ENCODE measurements at places on chromosomes 12 and 14.

GRCh38 chr12:94235848-94236247 lies 87.5 kb downstream of the PLXNC1 start:
- no peak overlapping the region for H3K27ac ChIP-seq
- peaks cover 5% of the 10 kb centered on the region for H3K4me1 ChIP-seq
- H3K36me3 ChIP-seq = peaks cover 71% of the 10 kb centered on the region
- no peaks in the 10 kb centered on the region for H3K27me3 ChIP-seq

DNA sequence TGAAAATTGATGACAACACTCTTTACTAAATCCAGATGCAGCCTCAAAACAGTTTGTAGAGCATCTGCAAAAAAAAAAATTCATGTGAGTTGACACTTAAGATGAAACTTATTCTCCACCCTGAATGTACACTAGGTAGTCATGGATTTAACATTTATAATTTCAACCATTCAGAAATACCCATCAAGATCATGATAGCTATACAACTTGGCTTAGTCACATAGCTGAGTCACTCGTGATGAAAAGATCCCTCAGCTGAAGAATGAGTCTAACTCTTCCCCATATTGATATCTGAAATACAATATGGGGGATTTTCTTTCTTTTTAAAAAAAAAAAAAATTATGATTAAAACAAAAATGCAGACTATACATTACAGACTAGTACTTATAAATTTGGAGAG lies 104.8 kb upstream of the PLEKHG7 start:
- no peak for DNase-seq
- H3K27ac ChIP-seq = no peak overlapping the region
- no peak overlapping the region for H3K4me3 ChIP-seq

DNA sequence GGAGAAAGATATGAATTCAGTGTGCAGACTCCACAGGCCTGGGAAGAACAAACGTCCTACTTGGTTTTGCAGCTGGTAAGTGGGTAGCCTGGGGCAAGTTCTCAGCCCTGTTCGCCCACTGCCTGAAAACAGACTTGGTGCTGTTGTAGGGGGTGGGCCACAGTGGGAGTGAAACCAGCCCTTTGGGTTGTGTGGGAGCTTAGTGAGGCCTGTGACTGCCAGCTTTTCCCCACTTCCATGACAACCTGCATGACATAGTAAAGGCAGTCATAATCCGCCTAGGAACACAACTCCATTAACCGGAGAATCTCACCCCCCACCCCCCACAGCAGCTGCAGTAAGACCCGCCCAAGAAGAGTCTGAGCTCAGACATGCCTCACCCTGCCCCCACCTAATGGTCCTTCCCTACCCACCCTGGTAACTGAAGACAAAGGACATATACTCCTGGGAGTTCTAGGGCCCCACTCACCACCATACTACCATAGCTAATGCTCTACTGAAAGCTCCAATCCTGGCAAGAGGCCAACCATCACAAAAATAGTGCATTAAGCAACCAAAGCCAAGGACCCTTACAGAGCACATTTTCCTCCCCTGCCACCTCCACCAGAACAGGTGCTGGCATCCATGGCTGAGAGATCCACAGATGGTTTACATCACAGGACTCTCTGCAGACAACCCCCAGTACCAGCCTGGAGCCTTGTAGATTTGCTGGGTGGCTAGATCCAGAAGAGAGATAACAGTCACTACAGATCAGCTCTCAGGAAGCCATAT lies 39.8 kb upstream of the LMNTD1 start:
- H3K27ac ChIP-seq = no peak overlapping the region
- no peak overlapping the region for H3K4me3 ChIP-seq
- H3K27me3 ChIP-seq = no peaks in the 10 kb centered on the region
- no peak for DNase-seq
- no peaks in the 10 kb centered on the region for H3K36me3 ChIP-seq

DNA sequence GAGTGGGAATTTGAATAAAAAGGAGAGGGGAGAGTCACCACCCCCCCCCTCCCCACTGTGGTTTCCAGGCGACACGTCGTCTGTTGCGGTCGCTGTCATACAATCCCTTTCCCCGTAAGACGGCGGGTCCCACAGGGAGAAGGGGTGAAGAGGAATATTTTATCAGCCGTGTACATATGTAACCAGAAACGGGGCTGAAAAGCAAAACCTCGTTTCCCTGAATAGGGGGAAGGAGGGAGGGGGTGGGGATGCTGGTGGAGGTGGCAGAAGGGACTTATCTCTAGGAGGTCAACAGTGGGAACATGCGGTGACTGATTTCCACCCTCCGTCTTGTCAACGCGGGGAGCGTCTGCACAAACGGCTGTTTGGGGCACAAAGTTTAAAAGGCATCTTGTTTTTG lies 171.4 kb downstream of the RBM19 start:
- no peaks in the 10 kb centered on the region for H3K36me3 ChIP-seq
- no peak overlapping the region for H3K27ac ChIP-seq
- H3K4me3 ChIP-seq = no peak overlapping the region
- H3K27me3 ChIP-seq = no peaks in the 10 kb centered on the region

- H3K27me3 ChIP-seq = no peaks in the 10 kb centered on the region
- no peaks in the 10 kb centered on the region for H3K4me1 ChIP-seq
- DNase-seq = no peak
Observed at GRCh38 chr14:31336646-31337045, 83.7 kb downstream of the HEATR5A start.

- H3K4me3 ChIP-seq = no peak overlapping the region
- H3K27ac ChIP-seq = no peak overlapping the region
- H3K36me3 ChIP-seq = no peaks in the 10 kb centered on the region
Observed at GRCh38 chr12:9227950-9228349, 19.8 kb upstream of the PZP start.

GRCh38 chr12:89648211-89648930 lies 60.3 kb downstream of the ATP2B1 start:
- H3K4me1 ChIP-seq = no peaks in the 10 kb centered on the region
- H3K36me3 ChIP-seq = peaks cover 42% of the 10 kb centered on the region
- DNase-seq = no peak
- H3K27ac ChIP-seq = no peak overlapping the region
- no peaks in the 10 kb centered on the region for H3K27me3 ChIP-seq
- no peak overlapping the region for H3K4me3 ChIP-seq

- H3K4me3 ChIP-seq = no peak overlapping the region
- DNase-seq = no peak
- no peaks in the 10 kb centered on the region for H3K27me3 ChIP-seq
- no peaks in the 10 kb centered on the region for H3K36me3 ChIP-seq
Observed at GRCh38 chr12:15800278-15800677, 11.1 kb upstream of the EPS8 start.

GRCh38 chr12:30748147-30748546 lies 6.6 kb downstream of the CAPRIN2 start:
- no peak for DNase-seq
- no peak overlapping the region for H3K27ac ChIP-seq
- peaks cover 17% of the 10 kb centered on the region for H3K36me3 ChIP-seq
- H3K4me1 ChIP-seq = peaks cover 7% of the 10 kb centered on the region

- H3K36me3 ChIP-seq = no peaks in the 10 kb centered on the region
- peaks cover 56% of the 10 kb centered on the region for H3K4me1 ChIP-seq
- no peaks in the 10 kb centered on the region for H3K27me3 ChIP-seq
- DNase-seq = peak; percentile 94
Observed at GRCh38 chr14:96502621-96503305, 581 bp downstream of the PAPOLA start.

GRCh38 chr12:97643924-97644323 lies 181.3 kb downstream of the RMST start:
- H3K27ac ChIP-seq = no peak overlapping the region
- H3K27me3 ChIP-seq = no peaks in the 10 kb centered on the region
- H3K36me3 ChIP-seq = no peaks in the 10 kb centered on the region
- no peaks in the 10 kb centered on the region for H3K4me1 ChIP-seq
- DNase-seq = no peak

DNA sequence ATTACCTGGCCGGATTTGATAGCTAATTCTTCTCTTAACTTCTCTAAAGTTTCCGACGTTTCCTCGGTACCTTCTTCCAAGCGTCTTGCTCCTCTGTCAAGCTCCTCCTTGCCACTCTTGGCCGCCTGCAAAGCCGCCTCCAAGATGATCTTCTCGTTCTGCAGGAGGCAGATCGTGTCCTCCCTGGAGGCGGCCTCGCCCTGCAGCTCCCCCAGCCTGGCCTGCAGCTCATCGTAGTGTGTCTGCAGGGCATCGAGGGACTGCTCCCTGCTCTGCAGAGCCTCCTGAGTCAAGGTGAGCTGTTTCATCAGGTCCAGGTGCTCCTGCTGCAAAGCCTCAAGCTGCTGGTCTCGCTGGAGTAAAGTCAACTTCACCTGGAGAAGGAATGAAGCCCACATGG lies 32.8 kb downstream of the GOLGA3 start:
- H3K27ac ChIP-seq = no peak overlapping the region
- H3K36me3 ChIP-seq = peaks cover 91% of the 10 kb centered on the region
- H3K4me1 ChIP-seq = no peaks in the 10 kb centered on the region

DNA sequence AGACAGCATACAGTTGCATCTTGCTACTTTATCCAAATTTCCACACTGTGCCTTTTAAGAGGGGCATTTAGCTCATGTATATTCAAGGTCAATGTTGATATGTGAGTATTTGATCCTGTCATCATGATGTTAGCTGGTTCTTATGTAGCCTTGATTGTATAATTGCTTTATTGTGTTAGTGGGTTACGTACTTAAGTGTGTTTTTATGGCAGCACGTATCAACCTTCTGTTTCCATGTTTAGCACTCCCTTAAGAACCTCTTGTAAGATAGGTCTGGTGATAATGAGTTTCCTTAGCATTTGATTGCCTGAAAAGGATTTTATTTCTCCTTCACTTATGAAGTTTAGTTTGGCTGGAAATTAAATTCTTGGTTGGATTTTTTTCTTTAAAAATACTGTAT lies 445.2 kb downstream of the NAV3 start:
- H3K4me1 ChIP-seq = no peaks in the 10 kb centered on the region
- H3K36me3 ChIP-seq = no peaks in the 10 kb centered on the region
- DNase-seq = no peak
- no peak overlapping the region for H3K27ac ChIP-seq

- DNase-seq = no peak
- H3K4me3 ChIP-seq = no peak overlapping the region
- no peak overlapping the region for H3K27ac ChIP-seq
- no peaks in the 10 kb centered on the region for H3K27me3 ChIP-seq
- no peaks in the 10 kb centered on the region for H3K36me3 ChIP-seq
Observed at GRCh38 chr12:89838833-89839232, 130.2 kb upstream of the ATP2B1 start.

GRCh38 chr14:64126548-64126947 lies 167.6 kb downstream of the ESR2 start:
- no peaks in the 10 kb centered on the region for H3K27me3 ChIP-seq
- no peak for DNase-seq
- no peak overlapping the region for H3K27ac ChIP-seq
